ENCODE measurements at places on chromosomes 1 and 21. TPM values are rescaled to one million over a fixed set of nuclear protein-coding genes. Genes with fewer than 3 reads are reported as not detected.

SPRR1B gene
- total RNA-seq, result not detected

SOD1 gene
- 556 TPM for total RNA-seq

GSTM1 gene
- total RNA-seq, result 5.4 TPM

MROH9 gene
- total RNA-seq, result not detected

TMCC2 gene
- total RNA-seq, result 4.8 TPM

TSPEAR gene
- total RNA-seq, result not detected

SSU72 gene
- 71.3 TPM for total RNA-seq

SAMD13 gene
- total RNA-seq, result 1.9 TPM

GRCh38 chr1:181386340-181386739 is 97.0 kb upstream of the CACNA1E start:
- DNase-seq, result no peak

DNA sequence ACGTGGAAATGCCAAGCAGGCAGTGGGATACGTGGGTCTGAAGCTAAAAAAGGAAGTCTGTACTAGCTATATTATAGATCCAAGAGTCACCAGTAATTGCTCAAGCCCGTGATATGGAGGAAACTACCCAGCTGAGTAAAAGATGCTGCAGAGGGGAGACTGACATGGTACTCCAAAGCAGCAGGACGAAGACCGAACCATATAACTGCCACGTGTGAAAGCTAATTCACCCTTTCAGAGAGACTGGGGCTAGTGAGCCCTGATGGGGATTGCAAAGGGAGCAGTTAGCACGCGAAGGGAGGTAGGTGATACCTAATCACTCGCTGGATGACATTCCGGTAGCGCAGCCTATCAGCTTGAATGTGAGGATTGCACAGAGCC is 316 bp downstream of the AP4B1 start:
- no peak for DNase-seq

GRCh38 chr1:8061210-8061609 is 35.1 kb upstream of the ERRFI1 start:
- DNase-seq, result peak; percentile 94

DNA sequence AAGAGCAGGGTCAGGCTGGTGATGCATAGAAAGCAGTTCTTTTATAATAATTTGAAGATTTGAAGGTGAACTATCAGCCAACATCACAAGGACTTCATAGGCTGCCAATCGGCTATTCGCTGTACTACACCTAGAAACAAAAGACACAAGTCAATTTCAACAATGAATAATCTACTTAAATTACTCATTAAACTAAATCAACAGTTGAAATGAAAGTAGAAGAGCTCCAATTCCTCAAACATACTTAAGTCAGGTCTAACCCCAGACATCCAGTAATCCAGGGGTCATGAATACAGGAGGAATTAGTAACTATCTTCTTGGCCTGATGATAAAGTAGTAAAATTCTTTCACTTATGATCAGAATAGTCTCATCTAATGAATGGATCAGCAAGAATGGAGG is 64.5 kb downstream of the PCSK9 start:
- DNase-seq, result no peak

GRCh38 chr21:16800536-16801275 is 712.1 kb upstream of the CXADR start:
- DNase-seq, result no peak

DNA sequence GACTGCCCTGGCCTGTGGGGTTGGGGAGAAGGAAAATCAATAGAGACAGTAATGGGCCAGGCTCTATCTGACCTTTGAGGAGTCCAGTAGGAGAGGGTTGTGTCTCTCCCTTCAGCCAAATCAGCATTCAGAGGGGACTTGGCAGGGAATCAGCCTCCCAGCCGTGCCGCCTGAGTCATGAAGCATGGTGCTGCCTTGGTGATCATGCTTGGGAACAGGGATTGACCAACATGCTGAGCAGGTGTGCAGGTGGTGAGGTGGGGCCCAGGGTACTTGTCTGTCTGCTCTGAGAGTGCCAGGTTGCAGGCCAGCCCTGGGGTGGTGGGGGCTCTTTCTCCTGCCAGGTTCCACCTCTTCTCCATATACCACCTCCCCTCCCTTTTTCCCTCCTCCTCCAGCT is 58.9 kb upstream of the TLR5 start:
- DNase-seq, result peak; percentile 36

DNA sequence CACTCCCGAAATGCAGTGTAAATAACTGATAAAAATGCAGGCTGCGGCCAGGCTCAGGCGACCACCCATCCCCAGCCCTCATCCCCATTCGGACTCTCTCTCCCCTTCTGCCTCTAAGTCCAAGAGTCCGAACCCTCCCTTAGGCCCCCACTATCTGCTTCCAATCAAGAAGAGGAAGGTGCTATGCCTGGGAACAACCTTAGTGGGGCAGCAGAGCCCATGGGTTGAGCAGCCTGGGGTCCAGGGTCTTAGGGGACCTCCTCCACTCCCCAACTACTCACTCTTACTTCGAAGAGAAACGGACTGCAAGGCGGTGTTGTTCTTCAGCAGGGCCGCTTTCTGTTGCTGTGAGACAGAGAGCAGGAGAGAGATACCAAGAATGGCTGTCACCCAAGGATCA is 12.2 kb downstream of the ARHGEF2 start:
- DNase-seq, result no peak

DNA sequence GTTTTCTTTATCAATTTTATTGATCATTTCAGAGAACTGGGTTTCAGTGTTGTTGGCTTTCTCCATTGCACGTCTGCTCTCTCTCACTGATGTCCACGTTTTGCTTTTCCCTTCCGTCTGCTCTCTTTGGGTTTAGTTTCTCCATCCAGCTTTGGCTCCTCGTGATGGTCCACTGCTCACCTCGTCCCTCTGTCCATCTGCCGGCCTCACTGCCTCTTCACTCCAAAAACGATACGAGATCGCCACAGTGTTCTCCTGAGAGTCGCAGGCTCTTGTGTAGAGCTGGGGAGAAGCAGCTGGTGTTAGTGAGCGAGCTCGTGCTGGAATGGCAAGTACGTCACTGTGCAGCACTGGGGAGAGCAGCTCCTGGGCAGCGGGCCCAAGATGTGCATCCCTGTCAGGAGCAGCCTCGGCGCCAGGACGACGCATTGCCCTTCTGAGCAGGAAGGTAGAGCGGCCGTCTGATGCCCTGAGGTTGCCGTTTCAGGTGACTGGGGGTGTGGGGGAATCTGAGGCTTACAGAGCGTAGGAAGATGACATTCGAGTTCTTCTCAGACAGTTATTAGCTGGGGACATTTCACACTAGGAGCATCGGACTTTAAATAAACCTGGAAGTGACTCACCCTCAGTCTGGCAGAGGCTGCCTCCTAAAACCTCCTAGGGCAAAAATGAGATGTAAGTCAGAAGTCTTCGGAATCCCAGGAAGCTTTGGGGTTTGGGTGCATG is 31.4 kb upstream of the PCBP3 start:
- peak; percentile 87 for DNase-seq

GRCh38 chr1:119773711-119774241 is 5.1 kb upstream of the HMGCS2 start:
- DNase-seq, result peak; percentile 41

GRCh38 chr1:31577515-31578192 is 1.3 kb downstream of the TINAGL1 start:
- peak; percentile 54 for DNase-seq

DNA sequence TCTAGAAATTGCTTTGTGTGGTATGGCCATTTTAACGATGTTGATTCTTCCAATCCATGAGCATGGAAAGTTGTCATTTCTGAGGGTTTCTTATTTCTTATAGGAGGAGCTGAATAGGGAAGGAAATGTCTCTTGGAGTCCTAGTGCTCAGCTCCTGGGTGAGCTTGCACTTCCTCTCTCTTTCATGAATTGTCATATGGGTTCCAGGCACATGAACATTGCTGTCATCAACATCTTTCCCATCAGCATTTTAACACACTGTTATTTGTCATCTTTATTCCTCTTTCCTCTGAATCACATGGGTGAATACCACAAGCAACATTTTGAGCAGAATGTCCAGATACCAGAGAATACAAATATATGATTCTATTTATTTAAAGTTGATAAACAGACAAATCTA is 23.4 kb downstream of the SLAMF6 start:
- DNase-seq, result no peak

- no peak for DNase-seq
These were observed 721 bp upstream of the LCE1B start for GRCh38 chr1:152811050-152811449.

DNA sequence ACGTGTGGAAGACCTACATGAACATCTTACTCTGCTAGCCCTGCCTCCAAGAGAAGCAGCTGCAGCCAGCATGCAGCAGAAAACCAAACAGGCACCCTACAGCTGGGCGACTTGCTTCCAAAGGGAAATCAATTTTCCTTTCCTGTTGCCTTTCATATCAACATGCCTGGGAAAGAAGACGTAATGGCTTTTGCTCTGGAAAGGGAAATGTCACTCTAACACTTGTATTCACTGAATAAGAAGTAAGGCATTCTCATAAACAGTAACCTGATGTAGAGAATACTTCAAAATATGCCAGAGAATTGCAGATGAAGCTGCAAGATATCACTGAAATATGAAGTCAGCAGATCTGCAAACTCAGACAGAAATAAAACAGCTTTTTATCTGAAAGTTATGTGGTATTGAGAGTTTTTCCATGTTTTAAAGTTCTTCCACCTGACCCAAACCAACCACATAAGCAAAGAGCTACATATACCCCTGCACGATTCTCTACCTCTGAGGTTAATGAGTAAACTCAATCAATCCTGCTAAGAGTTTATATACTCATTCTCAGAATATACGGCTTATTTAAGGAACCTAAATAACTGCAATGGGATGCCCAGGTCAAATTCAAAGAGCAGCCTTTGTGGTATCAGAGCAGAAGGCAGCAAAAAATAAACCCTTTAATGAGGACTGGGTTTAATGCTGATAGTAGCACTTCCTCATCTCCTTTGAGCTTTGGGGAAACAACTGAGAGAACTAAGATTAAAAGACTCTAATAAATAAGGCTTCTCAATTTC is 150.9 kb downstream of the RERE start:
- DNase-seq, result peak; percentile 15

- DNase-seq, result no peak
These were observed 21.8 kb upstream of the VTCN1 start for GRCh38 chr1:117232531-117232930.

DNA sequence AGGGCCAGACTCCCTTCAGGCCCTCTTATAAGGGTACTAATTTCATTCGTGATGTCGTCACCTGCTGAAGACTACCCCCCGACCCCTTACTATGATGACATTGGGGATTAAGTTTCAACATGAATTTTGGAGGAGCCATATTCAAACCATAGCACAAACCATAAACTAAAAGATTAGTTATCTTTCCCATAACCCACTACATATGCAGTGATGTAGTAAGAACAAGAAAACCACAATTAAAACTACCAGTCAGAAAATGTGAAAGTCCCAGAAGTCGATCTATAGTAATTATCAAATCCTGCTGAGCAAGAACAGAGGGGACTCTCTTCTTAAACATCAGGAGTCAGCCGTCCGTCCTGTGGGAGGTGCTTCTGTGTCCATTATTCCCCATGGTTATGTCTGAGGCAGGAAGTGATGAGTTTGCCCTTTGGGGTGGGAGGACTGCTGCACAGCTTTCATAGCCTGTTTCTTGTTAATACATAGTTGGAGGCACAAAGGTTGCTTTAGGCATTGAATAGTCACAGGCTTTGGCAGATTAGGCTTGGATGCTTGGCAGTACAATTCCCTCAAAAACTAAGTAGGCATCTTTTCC is 35.9 kb upstream of the PTGFRN start:
- peak; percentile 71 for DNase-seq

DNA sequence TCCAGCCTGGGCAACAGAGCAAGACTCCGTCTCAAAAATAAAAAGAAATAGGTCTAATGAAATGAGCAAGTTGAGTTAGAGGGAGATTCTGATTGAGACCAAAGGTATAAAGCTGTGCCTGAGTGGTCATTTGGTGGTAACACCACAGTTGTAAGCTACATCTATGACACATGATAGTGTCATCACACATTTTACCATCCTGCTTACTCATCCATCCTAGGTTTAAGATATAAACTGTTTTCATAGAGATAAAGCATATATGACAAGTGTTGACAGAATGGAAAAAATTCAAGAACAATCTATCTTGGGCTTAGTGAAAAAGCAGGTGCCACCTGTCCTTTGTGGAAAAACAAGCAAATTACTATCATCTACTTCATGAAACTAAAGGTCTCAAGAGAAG is 7.1 kb upstream of the CFAP141 start:
- peak; percentile 43 for DNase-seq

- DNase-seq, result peak; percentile 84
These were observed 8.8 kb upstream of the CAMK2N1 start for GRCh38 chr1:20494609-20495311.

GRCh38 chr1:158992787-158993312 is 16.9 kb upstream of the IFI16 start:
- DNase-seq, result no peak

- DNase-seq, result no peak
These were observed 48.9 kb upstream of the TADA1 start for GRCh38 chr1:166924823-166925541.

GRCh38 chr1:115768549-115768948 is at the start of gene CASQ2:
Gene CASQ2, minus strand, starts transcription at chr1:115768714. Its CDS starts 173 bp downstream, at chr1:115768541.
- DNase-seq, result no peak

DNA sequence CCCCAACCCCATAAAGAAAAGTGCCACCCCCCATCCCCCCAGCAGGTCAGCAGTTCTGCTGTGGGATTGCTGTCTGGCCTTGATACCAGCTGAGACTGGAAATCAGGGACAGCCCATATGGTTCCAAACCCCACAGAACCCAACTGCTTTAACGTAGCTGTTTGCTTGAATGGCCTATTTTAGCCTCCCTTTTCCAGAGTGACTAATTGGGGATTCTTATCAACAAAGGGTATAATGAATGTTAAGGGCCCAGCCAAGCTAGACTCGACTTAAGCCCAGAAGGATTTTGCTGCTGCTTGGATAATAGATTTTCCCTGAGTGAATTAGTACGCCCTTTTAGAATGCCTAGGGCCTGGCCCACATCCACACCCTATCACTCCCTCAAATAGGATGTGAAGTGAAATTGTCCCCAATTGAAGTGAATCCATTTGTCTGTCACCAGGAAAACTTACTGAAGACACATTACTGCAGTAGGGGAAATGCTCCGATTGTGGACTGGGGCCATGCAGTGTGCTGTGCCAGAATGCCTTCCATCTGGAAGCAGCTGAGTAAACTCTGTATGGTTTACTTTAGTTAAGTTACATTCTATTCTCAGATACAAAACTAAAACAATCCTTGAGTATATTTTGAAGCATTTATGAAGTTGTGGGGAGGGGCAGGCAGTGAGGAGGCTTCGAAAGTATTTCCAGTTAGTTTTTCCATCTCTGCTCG is 156.9 kb downstream of the DHRS3 start:
- no peak for DNase-seq

GRCh38 chr1:58905126-58905490 is 121.3 kb upstream of the JUN start:
- no peak for DNase-seq

GRCh38 chr1:114531094-114531493 is 20.1 kb upstream of the TRIM33 start:
- DNase-seq, result no peak

DNA sequence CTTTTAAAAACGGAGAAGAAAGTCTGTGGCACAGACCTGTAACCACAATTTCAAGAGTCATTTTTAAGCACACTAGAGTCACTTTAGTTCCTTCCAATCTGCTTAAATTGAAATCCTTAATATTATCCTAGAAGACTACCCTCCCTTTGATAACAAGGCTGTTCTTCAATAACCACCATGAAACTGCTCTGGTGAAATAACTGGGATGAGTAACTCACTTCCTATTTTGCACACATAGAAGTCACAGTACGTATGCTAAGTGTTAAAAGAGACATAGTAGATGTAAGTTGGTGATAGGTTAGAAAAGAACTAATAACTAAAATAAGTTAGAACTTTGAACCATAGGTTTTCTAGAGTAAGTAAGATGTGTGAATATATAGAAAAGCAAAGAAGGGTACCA is 107.8 kb downstream of the NME7 start:
- no peak for DNase-seq
